ENCODE measurements at places on chromosomes 16 and 17.

DNA sequence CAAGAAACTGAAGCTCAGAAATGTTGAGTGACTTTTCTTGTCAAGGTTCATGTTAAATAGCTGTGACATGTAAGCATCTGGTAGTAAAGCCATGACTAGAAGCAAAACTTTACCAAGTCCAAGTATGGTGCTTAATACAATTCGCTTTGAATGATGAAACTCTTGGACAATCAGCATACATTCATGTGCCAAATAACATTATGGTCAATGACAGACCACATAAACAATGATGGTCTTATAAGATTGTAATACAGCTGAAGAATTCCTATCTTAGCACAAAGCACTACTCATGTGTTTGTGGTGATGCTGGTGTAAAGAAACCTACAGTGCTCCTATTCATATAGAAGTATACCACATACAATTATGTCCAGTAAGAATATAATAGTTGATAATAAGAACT, 97.1 kb upstream of the RPRML start:
- no peak for DNase-seq

DNA sequence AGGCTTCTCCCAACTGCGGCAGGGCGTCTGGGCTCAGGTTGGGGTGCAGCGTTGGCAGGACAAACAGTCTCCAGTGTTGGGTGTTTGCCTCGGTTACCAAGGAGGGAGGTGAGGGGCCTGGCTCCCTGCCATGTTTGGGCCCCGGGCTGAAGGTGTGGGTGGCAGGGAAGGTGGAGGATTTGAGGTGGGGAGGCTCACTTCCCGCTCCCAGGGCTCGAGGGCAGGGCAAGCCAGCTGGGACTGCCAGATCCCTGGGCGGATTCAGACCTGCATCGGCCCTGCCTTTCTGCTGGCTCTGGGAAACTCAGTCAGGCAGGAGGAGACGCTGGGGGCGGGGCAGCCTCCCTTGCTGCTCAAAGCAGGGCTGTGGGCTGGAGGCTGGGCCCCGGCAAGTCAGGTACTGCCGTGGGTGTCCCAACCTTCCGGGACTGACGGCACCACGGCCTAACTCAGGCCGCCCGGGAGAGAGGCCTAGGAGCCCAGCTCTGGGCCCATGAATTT, 31.3 kb upstream of the KRT17 start:
- no peak for DNase-seq

DNA sequence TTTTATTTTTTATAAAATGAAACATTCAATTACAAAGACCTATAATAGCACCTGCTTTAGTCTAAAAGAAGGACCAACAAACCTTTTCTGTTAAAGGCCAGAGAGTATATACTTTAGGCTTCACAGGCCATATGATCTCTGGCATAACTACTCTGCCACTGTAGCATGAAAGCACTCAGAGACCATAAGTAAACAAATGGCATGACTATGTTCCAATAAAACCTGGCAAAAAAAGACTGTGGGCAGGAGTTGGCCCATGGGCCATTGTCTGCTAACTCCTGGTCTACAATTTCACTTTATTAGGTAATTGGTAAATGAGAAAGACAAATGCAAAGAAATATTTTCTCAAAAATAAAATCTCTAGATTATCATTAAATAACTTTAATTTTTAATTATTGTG, 14.9 kb downstream of the CEP112 start:
- DNase-seq: no peak

GRCh38 chr17:29342158-29342765, 47.9 kb upstream of the TAOK1 start:
- no peak for DNase-seq

GRCh38 chr16:85170066-85170491, 57.8 kb upstream of the CIBAR2 start:
- DNase-seq: no peak

DNA sequence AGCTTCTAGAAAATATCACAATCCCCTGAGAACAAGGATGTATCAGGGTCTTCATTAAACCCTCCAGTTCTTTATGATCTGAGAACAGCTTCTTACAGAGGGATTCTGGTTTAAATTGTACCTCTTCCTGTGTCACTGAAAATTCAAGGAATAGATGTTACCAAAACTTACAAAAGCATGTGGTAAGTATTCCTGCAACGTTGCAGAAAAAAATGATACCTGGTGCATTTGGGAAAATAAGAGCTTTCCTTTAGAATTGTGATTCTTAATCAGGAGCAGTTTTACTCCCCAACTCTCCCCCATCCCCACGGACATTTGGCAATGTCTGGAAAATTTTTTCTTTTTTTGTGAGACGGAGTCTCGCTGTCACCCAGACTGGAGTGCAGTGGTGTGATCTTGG, 7.3 kb downstream of the SLFN14 start:
- no peak for DNase-seq

DNA sequence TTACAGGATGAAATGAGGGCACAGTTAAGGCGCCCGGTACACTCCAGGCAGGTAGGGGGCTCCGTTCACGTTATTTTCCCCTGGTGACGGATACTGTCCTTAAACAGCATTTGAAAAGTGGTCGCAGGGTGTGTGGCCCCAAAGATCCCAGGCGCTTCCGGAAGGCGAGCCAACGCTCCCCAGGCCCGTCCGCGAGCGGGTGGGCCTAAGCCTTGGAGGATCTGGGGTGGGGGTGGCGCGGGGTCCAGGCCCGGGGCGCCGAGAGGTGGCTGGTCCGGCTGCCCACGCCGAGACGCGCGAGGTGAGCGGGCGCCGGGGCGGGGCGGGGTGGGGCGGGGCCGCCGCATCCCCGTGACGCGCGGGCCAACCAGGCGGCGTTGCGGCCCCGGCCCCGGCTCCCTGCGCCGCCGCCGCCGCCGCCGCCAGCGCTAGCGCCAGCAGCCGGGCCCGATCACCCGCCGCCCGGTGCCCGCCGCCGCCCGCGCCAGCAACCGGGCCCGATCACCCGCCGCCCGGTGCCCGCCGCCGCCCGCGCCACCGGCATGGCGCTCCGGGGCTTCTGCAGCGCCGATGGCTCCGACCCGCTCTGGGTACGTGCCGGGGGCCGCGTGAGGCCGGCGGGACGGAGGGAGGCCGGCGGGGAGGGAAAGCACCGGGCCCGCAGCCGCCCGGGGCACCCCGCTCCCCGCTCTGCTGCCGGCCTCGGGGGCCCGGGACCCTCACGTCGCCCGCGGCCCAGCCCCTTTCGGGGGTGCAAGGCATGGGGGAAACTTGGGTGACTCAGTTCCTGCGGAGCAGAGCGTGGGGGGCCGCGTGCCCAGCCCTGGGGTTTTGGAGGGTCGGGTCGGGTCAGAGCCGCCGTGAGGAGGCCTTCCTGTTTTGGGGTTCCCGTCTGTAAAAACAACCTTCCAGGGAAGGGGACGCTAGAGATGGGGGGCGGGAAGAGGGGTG, at the start of gene ABCC1:
Gene ABCC1, plus strand, starts transcription at position 407 of the 951 bp plus-strand sequence. Its CDS starts 136 bp downstream, at position 543.
- peak; percentile 32 for DNase-seq

- peak; percentile 26 for DNase-seq
Observed at GRCh38 chr16:19835968-19836421, 48.7 kb downstream of the GPRC5B start.

DNA sequence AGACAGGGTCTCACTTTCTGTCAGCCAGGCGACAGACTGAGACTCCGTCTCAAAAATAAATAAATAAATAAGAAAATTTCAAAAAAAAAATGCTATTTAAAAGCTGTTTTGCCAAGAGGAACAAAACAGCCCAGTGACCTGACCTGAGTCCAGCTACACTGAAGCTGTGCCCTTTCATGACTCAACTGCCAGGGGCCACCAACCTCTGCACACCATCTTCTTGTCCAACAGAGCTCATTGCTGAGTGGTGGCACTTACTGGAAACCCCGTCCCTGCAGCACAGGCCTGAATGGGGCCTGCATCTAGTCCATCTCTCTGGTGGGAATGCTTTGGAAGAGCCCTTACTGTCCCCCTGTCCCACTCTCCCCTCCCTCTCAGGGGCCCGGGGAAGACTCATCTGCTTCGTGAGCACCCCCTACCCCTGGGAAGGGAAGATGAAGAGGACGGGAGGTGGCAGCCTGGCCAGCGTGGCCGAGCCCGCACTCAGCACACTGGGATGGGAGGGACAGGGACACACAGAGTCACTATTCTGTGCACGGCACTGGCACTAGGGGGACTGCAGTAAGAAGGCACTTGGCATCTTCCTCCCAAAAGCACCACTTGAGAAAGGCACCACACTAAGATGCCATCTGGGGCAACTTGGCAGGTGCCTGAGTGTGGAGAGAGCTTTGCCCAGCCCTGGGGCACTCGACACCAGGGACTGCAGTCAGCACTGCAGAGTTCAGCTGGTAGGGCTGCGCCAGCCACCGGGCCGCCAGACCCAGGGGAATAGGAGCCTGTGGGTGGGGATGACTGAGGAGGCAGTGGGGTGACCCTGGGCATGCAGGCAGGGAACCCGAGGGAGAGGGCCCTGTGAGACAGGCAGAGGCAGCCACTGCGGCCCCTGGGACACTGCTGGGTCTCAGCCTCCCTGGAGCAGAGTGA, 13.5 kb downstream of the FBXO31 start:
- DNase-seq: no peak

- no peak for DNase-seq
Observed at GRCh38 chr17:1786708-1787107, 24.8 kb downstream of the SERPINF1 start.

- no peak for DNase-seq
Observed at GRCh38 chr17:7022781-7023571, at the start of gene BCL6B. TSS of gene BCL6B (plus strand) at chr17:7023050. CDS start at chr17:7023672, 622 bp downstream.

DNA sequence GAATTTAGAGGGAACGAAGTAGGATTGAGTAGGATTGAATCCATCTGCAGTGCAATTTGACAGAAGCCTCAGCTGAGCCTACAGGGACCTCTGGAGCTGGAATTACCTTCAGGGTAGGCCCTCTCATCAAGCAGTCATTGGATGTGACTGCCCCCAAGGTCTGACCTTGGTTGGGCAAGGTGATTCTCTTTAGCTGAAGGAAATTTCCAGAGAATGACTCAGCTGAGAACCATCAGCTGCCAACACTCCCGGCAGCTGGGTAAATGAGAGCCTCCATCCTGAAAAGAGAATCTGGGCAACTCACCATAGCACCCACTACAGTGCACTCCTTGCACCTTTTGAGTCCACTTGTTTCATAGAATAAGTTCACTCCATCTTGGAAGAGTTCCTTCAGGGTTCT, 113.5 kb upstream of the MED13 start:
- no peak for DNase-seq

- DNase-seq: no peak
Observed at GRCh38 chr16:14105760-14106375, 34.7 kb downstream of the MRTFB start.

- DNase-seq: peak; percentile 49
Observed at GRCh38 chr16:55569025-55569424, 2.5 kb downstream of the CAPNS2 start.

DNA sequence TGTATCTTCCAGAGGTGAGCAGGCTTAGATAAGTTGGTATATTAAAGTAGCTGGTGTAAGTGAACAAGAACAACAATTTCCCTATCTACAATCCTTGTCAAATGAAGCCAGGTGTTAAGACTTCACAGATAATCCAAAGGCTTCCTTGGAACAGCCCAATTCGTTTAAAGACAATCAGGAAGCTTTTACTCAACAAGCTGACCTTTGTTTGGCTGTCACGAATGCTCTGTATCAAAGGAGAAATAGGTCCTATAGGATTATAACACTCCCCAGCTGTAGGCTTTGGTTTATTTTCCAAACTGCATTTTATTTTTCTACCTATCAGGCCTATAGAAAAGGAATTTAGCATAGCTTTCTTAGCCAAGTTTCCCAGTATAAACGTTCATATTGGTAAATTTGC, 766.5 kb upstream of the GOT2 start:
- DNase-seq: no peak
